Stimulated activated CD8-positive, alpha-beta memory T cell treated with anti-CD3 and anti-CD28 coated beads, Interleukin-4, amount 100 ng/mL, for 1 hour (primary cell): ENCODE measurements at places on chromosomes 6 and 20.

- DNase-seq, result no peak
These were observed 38.7 kb downstream of the CD164 start for GRCh38 chr6:109343518-109343917.

DNA sequence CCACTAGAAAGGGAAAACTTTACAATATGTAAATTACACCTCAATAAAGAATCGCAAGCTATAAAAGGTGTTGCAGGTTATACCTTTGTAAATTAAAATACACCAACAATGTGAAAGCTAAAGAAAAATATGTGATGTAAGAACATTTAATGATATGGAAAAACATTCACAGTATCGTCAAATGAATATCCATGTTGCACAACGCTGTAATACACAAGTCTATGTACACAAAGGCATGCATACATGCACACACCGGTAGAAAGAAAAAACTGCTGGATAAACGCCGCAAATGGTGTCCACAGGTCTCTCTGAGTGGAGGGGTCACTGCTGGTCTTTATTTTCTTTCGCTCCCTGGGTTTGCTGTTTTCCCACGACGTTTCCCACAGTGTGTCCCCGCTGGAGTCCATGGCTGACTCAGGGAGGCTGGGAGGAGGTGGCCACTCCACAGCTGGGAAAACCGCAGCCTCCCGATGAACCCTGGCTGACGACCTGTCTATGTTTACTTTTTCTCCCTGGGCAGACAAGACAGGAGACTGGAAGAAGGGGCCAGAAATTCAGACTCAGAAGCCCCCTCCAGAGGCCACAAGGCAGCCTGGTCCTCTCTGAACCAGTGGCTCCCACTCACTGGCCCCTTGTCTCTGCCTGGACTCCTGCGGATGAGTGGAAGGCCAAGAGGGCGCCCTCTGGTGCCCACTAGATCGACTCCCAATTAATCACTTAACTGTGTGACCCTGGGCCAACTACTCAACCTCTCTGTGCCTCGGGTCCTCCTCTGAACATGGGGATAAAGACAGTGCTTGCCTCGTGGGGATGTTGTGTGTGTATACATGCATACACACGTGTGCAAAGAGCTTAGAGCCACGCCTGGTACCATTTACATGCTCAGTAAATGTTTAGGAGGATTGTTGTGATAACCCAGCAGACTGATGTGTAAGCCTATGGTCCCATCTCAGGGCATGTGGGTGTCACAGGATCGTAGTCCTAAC is 12.8 kb upstream of the BPI start:
- DNase-seq, result no peak

DNA sequence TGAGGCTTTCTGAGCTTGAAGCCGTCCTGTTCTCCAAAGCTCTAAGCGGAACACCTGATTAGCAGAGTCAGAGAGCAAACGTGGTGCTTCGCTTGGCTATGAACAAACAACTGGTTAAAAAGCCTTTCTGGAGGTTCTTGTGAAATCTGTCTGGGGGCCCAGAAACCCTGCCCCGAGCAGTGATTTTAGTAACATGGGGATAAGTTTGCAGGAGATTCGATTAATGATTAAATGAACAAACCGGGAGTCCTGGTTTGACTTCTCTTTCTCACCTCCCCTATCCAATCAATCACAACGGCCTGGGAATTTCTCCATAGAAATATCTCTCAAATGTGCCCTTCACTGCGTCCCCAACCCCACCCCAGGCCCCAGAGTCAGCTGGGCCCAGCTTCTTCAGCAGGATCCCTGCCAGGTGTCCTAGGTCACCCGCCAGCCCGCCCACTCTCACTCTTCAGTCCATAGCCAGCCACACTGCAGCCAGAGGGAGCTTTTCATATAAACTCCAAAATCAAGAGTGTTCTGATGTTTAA is 43.6 kb downstream of the ZDHHC14 start:
- no peak for DNase-seq

DNA sequence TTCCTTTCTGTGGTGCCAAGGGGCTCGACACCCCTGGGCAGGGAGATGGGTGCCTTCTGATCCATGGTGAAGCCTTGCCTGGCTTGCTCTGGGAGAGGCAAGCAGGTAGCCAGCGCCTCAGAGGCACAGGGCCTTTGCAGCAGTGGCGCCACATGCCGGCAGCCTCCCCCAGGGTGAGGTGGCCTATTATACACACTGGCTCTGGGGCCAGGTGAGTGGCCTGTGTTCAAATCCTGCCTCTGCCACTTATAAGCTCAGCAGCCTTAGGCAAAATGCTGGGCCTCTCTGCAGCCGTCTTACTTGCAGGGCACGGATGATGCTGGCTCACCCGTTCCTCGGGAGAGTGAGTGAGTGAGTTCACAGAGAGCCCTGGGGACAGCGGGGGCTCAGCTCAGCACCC is 176.9 kb downstream of the TFAP2C start:
- no peak for DNase-seq

- DNase-seq, result no peak
These were observed 117.9 kb downstream of the JARID2 start for GRCh38 chr6:15363523-15364400.

- no peak for DNase-seq
These were observed 52.7 kb downstream of the FGD2 start for GRCh38 chr6:37058084-37058586.

DNA sequence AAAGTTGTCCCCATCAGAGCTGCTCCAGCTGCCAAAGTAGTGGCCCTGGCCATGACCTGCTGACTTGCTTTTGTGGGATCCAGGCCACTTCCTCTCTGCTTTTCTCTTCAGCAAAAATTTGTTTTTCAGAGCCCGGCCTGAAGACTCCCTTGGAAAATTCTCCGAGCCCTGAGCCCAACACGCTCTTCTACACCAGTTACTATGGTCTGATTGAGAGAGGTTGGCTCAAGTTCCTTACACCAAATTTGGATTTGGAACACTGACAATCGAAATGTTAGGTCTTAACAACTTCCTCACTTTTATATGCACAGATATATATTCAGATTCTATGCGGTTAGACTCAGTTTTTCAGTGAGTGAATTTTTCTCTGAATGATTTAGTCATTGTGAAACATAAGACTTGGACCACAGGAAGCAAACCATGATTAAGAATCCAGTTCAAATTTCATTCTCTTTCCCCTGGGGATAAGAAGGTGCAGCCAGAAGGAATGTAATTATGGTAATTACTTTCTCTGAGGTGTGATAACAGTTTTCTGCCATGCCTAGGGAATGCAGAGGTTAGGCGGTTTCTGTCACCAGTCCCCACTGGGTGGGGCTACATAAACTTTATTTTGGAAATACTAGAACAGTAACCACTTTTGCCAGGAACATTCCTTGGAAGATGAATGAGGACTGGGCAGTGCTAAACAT is 365.2 kb downstream of the SYNE1 start:
- DNase-seq, result no peak

GRCh38 chr6:15879371-15880261 is 216.8 kb upstream of the DTNBP1 start:
- DNase-seq, result no peak

DNA sequence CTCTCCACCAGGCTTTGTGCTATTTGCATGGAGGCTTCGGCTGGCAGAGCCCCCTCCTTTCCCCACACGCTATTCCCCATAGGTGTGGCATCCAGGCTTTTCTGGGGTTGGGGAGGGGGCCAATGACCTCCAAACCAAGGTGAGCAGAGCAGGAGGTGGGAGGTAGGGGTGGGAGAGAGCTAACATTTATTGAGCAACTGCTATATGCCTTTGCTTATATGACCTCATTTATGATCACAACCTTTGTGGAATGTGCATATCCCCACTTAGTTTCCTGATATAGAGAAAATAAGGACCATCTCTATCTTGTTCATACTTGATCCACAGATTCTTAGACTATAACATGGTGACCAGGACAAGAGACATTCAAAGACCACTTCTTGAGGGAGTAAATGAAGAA is 17.8 kb upstream of the SLC22A7 start:
- no peak for DNase-seq

DNA sequence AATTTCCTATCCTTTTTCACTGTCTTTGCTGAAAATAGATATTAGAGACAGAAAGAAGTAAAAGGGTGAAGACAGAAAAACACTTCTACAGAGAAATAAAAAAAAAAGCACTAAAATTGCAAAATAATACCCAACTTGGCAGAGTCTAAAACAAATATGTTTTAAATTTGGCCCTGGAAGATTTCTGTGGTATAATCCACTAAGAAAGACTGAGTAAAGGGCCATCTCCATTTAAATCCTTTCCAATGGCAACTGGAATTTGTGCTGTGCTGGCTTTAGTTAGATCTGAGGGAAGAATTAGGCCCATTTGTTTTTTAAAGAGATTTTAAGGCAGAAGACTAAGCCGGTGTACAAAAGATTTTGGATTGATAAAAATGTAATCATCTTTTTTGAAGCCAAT is 321.2 kb downstream of the GJA1 start:
- no peak for DNase-seq

DNA sequence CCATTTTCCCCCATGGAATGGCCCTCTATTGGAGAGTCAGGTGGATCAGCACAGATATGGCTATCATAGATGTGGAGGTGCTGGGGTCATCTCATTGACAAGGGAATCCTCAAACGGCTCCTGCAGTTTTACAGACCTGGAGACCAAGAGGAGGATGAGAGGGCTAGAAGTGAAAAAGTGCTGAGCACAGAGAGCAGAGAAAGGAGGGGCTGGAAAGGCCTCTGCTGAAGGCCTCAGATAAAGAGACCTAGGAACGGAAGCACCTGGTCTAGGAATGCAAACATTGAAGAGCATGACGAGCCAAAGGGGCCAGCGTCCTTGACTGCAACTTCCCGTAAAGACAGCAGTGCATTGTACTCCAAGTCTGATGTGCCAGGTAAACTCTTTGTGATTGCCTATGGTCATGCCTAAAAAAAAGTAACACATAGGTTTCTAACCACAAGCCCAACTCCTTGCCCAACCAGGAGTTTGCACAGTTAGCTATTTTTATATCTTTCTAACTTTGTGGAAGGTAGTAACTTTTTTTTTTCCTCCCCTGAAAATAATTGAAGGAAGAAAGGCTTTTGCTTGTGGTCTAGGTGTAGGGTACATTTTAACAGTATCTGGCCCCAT is 15.2 kb downstream of the RSPH4A start:
- no peak for DNase-seq

- DNase-seq, result no peak
These were observed 188.8 kb downstream of the BACH2 start for GRCh38 chr6:90107771-90108282.

- DNase-seq, result no peak
These were observed 78.3 kb downstream of the RPP40 start for GRCh38 chr6:4925580-4925979.

DNA sequence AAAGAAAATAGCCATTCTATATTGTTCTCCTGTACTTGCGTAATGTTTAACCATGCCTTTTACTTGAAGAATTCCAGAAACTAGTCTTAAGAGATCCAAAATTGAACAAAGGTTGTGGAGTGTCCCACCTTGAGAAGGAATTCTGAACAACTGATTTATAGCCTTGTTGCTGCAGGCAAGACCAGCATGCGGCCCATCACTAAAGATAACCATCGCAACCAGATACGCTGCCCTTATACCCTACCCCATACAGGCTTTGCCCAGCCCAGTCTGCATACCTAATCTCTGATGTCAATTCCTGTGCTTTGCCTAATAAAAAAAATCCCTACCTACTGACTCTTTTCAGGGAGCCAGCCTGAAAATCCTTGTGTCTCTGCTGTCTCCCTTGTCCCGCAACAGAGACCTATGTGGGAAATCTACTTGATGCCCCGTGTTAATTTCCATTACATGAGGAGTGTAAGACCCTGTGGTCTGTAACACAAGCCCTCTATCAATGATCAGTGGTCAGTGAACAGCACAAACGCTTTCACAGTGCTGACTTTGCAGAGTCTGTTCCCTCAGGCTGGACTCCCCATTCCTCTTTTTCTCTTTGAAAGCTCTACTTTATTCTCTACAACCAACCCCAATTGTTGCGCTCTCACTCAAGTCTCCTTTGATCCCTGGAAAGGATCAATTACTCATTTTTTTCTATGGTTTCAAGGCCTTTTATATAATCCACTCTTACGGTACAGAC is 125.7 kb upstream of the BTBD3 start:
- no peak for DNase-seq

DNA sequence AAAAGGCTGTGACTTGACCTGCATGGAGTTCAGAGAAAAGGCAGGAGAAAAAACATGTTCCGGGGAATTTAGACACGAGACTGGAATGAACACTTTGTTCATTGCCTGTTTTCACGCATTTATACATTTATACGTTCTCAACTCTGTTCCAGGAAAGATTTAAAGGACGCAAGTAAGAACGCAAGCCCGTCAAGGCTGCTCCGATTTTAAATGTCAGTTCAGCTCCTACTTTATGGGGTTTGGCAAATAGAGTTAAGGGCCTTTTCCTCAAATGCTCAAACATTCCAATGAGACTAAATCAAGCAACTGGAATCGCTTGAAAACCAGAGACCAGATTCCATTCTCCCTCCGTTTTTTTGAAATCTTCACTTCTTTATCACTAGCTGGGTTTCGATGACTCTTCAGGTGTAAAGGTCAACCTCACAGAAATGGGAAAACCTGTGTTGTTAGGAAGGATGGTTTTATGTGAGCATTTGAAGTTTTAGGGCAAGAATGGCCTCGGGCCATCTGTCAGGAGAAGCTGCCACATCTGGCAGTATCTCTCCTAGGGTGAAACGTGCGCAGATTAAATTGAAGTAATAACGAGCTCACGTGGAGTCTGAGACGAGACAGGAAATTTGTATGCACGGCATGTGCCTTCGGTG is 24.9 kb downstream of the TTLL2 start:
- DNase-seq, result no peak

- no peak for DNase-seq
These were observed 527.6 kb downstream of the CDKAL1 start for GRCh38 chr6:21061892-21062291.

DNA sequence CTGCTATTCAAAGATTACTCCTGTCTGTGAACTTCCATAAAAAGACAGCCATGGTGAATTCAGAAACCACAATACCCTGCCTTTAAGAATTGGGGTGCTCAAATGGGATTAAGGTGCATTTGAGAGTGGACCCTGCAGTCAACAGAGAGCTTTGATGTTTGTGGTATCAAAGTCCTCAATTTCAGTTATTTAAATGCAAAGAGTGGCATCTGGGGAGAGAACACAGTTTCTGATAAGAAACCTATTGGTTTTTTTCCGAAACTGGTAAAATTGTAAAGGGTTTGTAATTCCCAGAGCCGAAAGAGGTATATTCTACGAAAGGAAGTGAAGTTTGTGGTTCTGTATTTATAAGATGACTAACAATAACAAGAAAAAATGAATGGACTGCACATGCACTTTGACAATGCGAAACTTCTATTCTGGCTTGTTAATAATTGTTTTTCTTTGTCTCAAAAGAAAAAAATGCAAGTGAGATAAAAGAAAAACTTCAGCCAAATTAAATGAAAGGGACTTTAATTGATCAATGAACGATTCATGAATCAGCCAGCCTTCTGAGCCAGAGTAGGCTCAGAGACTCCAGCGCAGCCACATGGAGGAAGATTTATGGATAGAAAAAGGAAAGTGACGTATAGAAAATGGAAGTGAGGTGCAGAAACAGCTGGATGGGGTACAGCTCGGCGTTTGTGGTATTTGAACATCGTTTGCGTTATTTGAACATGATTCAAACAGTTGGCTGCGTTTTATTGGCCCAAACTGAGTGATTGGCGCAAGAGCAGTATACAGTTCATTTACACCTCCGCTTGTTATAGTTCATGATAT is 70.5 kb upstream of the DUSP22 start:
- DNase-seq, result no peak

GRCh38 chr20:43987531-43987930 is 72.9 kb downstream of the TOX2 start:
- no peak for DNase-seq

- DNase-seq, result no peak
These were observed 139.8 kb downstream of the ANKRD60 start for GRCh38 chr20:58088625-58089024.

GRCh38 chr6:149209871-149210775 is 107.4 kb upstream of the TAB2 start:
- no peak for DNase-seq
